Activated T-helper 17 cell treated with anti-CD3 and anti-CD28 coated beads, Interleukin-2, amount 50 U/mL, for 72 hours (primary cell): ENCODE measurements at places on chromosomes 13 and 19.

GRCh38 chr13:107807306-107808073 lies 407.8 kb downstream of the LIG4 start:
- ATAC-seq, result no peak

- ATAC-seq, result peak; percentile 68
Observed at GRCh38 chr13:31880851-31881494, 141.6 kb downstream of the RXFP2 start.

GRCh38 chr19:1847348-1847683 lies 967 bp downstream of the REXO1 start:
- no peak for ATAC-seq

GRCh38 chr13:59416561-59416960 lies 747.2 kb downstream of the DIAPH3 start:
- ATAC-seq, result no peak

DNA sequence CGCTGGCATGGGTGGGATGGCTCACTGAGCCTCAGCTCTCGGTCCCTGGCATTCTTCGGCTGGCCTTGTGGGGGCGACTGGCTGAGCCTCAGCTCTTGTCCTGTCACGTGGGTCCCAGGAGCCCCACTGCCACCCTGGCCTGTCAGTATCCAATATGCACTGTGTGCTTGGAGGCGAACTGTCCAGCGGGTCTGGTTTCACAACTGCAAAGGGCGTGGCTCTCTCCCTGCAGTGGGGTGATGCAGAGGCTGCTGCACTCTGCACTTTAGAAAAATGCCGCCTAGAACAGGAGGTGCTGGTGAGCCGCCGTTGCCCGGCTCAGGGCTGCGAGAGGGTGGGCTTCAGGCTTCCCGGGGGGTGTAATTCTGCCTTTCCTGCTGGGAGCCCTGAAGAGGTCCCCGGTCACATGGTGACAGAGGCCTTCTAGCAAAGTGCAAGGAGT lies 17.0 kb upstream of the TMEM255B start:
- peak; percentile 43 for ATAC-seq

DNA sequence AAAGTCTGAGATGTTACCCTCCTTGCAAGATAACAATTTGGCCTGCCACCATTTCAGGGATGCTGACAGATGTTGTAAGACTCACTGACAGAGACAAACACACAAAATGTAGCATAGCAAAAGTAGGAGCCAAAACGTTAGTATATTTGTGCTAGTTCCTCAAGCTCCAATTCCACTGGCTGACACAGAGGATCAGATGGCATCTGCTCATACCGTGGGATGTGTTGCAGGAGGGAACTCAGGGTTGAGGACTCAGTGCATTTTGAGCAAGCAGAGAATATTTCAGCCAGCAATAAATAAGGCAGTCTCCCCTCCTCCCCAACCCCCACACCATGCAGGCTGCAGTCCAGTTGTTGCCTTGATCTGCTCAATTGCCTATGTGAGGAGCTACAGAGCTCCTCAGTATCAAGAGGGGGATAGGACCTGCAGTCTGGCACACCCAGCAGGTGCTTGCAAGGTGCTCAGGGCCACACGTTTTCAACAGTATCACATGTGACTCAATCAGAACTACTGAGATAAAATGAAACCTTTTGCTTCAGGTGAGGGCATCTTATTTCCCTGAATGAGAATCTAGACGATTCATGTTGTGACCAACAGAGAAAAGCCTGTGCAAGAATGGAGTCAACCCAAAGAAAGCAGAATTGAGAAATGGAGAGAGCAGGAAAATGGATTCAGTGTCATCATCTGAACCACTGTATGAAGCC lies 23.6 kb upstream of the LRCH1 start:
- ATAC-seq, result peak; percentile 73

DNA sequence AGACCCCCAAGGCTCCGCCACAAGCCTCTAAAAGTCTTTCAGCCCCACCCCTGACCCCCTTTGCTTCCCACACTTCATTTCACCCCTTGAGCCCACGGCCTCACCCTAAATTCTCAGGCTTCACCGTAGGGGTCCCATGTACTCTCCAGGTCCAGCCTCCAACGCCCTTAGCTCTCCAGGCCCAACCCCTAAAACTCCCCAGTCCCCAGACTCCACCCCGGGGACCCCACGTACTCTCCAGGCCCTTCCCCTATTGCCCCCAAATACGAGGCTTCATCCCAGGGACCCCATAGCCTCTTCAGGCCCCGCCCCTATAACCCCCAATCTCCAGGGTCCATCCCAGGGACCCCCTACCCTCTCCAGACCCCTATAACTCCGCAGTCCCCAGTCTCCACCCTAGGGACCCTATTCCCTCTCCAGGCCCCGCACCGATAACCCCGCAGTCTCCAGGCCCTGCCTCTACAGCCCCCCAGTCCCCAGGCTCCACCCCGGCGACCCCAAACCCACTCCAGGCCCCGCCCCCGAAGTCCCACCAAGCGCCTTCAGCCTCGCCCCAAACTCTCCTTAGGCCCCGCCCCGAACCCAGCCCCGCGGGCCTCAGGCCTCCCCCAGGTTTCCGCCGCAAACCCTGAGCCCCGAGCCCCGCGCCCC lies 619 bp downstream of the MED16 start:
- ATAC-seq, result no peak

GRCh38 chr13:67143544-67144115 lies 86.5 kb downstream of the PCDH9 start:
- no peak for ATAC-seq

DNA sequence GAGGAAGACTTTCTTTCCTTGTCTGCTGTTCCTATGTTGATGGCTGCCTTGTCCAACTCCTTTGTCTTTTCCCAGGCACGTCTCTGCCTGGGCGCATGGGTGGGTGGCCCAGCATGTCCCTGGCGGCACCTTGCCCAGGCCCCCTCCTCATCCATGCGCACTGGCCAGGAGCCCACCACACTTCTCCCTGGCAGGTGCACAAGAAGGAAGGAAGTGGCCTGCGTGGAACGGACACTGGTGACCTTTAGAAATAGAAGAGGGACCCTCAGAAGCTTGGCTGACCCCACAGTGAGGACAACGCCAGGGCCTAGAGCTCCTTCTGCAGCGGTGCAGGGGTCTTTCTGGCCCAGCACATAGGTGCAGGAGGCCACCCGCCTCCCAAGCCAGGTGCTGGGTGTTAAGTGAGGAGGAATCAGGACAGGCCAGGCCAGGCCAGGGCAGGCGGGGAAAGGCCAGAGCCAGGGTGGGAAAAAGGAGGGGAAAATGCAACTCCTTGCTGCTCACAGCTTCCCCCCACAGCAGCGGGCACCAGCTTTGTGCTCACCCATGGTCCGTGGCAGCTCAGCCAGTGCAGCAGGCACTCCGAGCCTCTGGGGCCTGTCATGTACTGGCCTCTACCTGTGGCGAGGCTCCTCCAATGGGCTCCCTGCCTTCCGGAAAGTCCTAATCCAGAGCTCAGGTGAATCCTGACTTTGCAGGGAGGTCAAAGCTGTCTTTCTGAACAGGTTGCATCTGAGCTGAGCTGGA lies 104.0 kb downstream of the SOX1 start:
- no peak for ATAC-seq

DNA sequence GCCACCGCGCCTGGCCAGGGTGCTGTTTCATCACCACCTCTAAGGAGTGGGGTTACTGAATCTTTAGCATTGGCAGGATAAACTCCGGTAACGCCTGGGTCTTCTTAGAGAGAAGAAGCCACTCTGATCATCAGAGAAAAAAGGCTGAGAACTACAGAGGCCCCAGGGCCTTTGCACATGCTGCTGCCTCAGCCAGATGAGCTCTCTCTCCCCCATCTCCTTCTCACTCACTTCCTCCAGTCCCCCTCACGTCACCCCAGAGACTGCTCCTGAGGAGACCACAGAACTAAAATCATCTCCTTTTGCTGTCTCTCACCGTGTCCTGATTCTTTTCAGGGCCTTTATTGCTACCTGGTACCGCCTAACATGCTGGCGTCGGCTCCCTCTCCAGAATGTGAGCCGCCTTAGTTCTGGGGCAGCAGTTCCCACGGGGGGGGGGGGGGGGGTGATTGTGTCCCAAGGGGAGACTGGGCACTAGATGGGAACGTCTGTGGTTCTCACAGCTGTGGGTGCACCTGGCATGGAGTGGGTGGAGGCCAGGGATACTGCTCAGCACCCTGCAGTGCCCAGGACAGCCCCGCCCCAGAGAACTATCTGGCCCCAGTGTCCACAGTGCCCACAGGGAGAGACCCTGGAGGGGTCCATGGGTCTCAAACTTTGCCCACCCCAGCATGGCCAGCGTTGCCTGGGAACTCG lies 5.1 kb upstream of the DIRAS1 start:
- ATAC-seq, result no peak

DNA sequence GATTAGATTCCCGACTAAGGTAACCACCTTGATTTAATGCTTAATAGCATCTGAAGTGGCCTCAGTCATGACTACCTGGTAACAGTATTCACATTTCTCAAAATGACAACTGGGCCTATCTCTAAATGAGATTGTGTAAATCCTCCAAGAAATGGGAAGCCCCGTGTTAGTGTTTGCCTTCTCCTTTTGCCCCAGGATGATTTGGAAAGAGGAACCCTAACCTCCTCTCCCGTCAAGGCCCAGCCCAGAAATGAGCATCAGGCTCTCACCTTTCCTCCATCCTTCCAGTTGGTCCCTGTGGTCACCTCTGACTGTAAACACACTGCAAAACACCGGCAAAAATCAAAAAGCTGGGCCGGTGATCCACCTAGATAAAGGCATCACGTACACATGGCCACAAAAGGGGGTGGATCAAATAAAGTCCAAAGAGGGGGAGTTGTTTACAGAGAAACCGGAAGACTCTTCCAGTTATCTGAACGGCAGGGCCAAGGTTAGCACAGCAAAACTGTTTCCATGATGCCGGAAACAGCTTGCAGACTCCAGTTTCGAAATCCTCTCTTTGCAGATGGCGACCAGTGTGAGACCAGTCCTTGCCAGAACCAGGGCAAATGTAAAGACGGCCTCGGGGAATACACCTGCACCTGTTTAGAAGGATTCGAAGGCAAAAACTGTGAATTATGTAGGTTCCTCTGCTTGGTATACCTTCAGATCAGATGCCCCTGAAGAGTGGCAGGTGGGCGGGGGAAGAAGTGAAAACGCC lies 16.4 kb downstream of the F10 start:
- no peak for ATAC-seq

- ATAC-seq, result no peak
Observed at GRCh38 chr19:18173054-18173571, 500 bp upstream of the IFI30 start.

DNA sequence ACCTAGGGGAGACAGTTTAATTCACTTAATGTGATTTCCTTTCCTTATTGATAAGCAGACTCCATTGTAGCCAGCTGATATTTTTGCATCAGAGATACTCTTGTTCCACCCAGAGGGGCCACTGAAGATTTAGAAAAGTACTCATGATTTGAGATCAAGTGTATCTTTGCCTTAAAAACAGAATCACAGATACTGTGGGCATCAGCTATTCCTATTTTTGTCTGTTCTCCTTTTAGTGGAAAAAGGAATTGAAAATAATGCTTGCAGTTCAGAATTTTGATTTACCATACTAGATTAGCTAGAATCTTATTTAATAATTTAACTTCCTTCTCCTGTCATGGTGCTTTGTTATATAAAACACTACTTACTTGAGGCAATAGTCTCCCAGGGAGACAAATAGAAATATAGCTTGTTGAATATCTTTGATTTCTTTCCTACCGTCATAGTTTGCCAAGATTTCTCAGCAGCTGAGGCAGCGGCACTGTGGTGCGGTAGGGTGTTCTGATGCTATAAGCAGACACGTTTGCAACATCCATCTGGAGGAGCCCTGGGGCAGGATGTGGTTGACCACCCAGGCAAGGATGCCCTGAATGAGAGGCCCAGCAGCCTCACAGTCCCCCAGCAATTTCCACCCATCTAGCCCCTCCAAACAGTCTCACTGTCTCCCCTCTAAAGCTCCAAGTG lies 47.0 kb upstream of the RAP2A start:
- no peak for ATAC-seq

DNA sequence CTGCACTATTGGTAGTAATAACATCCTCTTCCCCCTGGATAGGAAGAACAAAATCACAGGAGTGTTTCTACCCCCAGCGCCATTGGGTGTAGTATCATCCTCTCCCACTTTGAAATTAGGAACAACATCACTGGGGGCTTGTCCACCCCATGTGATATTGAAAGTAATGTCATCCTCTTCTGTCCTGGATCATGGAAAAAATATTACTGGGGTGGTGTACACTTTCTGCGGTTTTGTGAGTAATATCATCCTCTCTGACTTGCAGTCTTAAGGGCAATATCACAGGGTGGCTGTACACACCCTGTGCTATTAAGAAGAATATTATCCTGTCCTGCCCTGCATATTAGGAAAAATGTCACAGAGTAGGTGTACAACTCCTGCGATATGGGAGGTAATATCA lies 4.9 kb upstream of the RGCC start:
- ATAC-seq, result peak; percentile 37

DNA sequence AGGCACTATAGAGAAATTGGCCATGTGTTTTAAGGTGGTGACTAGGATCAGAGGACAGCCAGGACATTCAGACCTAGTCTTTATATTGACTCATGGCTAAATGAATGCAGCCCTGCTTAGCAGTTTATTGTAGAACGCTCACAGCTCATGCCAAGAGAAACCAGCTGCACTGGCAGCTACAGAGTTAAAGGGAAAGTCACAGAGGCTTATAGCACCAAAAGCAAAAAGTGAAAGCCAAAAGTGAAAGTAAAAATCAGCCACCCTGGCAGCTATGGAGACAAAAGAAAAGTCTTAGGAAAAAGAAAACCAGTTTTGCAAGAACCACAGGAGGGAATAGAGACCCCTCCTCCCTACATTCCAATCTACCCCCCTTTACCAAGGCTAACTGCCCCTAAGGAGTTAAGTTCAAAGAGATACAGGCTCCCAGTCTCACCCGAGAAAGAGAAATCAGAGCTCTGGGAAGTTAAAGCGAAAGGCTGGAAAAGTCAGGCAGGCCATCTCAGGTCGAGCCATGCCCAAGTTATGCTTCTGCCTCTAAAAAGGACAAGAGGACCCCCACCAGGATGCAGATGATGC lies 99.0 kb downstream of the ZNF429 start:
- peak; percentile 42 for ATAC-seq

GRCh38 chr19:56689198-56689597 lies 17.6 kb upstream of the ZNF835 start:
- no peak for ATAC-seq

DNA sequence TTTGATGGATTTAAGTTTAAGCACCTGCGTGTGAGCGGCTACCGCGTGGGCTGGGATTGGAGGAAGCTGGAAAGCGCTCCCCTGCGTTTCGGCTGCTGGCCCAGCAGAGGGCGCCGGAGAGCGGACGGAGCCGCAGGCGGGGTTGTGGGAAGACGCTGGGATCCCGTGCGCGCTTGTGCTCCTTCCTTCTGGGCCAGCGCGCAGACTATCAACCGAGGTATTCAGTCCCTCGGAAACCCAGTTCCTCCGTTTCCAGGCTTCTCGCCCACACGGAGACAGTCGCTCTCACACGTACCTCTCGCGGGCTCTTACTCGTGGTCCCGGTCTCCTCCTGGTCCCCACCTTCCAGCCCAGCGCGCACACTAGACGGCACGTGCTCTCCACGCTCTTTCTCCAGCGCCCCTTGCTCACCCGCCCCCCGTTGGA lies 28.8 kb downstream of the EPN1 start:
- ATAC-seq, result peak; percentile 66

GRCh38 chr19:869245-870177 lies 10.0 kb downstream of the CFD start:
- ATAC-seq, result no peak
